Thoracic aorta (tissue), 2 donors: ENCODE measurements at places on chromosomes 3 and 15.

- DNase-seq: no peak
Observed at GRCh38 chr3:119628390-119628789, 30.7 kb downstream of the PLA1A start.

GRCh38 chr3:183449791-183450190 is 21.4 kb upstream of the MCF2L2 start:
- no peak for DNase-seq

DNA sequence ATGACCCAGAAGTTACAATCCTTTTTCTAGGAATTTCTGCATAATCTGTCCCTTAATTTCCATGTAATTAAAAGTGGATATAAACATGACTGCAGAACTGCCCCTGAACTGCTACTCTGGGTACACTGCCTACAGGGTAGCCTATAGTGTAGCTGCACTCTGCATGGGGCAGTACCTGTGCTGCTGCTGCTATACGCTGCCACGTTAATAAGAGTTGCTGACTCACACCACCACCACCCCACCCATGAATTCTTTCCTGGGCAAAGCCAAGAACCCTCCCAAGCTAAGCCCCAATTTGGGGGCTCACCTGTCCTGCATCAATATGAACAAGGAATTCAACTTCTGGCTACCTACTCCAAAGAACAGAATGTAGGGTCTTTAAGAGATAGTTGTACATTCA is 13.9 kb downstream of the HDGFL3 start:
- no peak for DNase-seq

DNA sequence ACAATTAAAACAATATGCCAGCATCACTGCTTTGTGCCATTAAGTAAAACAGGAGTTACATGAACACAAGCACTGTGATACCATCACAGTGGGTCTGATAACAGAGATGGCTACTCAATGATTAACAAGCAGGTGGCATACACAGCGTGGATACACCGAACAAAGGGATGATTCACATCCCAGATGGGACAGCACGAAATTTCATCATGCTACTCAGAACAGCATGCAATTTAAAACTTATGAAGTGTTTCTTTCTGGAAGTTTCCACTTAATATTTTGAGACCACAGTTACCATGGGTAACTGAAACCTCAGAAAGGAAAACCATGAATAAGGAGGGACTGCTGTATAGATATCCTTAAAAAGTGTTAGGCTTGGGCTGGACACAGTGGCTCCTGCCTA is 44.5 kb downstream of the SLC24A1 start:
- DNase-seq: no peak

DNA sequence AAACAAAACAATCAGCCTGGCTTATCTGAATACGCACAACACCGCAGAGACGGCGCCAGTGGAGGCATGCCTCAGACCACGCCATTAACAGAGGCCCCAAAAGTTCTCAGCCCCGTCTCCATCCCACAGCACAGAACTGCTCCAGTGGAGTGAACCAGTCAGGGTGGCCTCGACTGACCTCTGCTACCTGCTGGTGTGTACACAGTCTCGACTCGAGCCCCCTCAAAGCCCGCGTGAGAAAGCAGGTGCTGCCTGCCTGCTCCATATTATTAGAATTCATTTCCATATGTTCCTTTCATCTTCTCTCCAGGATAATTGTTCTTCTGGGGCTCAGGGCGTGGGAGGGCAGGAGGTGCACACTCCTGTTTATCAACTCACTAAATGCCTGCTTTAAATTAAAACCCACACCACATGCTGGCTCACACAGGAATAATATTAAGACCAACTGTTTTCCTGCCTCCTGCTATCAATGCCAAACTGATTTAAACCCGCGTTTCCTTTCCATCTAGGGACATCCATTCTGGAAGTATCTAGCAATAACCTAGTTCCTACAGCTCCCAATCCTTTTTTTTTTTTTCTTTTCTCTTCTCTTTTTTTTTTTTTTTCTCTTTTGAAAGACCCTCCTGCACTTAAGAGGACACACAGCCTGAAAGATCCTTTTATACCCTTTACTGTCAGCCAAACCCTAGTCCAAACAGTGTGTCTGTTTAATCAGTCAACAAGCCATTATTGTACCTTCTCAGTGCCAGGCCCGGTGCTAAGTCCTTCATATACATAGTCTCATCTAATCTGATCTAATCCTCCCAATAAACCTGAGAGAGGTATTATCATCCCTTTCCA is 101.2 kb downstream of the TLE3 start:
- no peak for DNase-seq

DNA sequence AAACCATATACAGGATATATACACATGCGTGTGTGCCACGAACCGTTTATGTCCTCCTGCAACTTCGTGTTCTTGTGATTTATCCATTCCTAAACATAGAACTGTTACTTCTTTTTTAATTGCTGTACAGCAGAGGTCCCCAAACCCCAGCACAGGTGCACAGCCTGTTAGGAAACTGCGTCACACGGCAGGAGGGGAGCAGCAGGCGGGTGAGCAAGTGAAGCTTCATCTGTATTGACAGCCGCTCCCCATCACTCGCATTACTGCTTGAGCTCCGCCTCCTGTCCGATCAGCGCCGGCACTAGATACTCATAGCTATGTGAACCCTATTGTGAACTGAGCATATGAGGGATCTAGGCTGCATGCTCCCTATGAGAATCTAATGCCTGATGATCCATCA is 34.9 kb upstream of the NRROS start:
- no peak for DNase-seq

GRCh38 chr15:72944565-72944964 is 107.7 kb upstream of the NEO1 start:
- DNase-seq: no peak

DNA sequence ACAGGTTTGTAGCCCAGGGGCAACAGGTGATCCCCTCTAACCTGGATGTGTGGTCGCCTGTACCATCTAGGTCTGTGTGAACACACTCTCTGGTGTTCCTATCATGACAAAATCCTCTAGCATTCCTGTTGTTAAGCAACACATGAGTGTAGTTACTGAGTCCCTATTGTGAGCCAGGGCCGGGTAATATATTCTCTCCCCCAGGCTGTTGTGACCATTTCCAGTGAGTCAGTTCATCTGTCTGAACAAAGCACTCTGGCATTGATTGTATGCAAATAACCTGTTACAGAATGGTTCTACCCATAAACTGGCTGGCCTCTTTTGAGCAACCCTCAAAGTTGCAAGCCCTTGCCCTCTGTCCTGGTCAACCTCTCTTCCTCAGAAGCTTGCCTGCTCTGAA is 2.6 kb upstream of the FLNB start:
- DNase-seq: no peak

DNA sequence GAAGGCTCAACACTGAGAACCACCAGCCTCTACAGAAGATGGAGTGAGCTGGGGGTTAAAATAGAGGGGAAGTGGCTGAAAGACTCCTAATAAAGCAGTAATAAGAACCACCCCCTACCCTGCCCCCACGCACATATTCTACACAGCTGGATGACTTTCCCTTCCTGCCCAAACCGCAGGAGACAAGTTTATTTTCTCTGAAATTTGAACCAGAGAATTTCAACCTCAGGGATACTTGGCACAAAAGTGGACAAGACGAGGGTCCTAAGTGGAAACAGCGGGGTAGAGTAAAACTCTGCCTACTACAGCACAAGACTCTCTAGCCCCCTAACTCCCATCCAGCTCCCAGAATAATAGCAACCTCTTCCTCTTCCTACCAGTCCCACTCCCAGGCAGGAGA is 28.4 kb downstream of the USF3 start:
- DNase-seq: no peak

- DNase-seq: no peak
Observed at GRCh38 chr3:37899101-37899707, 37.5 kb downstream of the CTDSPL start.

DNA sequence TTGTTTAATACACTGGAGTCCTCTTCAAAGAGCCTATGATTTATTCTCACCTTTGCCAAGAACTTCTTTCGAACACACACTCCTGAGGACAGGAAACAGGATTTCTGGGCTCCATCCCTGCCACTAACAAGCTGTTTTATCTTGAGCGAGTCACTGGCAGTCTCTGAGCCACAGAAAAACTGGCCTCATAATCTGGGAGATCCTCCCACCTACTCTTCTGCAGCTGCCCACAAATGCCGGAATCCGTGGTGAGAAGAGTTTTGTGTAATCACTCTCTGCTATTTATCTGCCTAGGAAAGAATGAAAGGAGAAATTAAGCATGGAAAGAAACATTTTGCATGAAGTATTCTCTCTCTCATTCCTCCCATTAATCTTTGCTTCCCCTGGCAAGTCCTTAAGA is 172.0 kb upstream of the TRIM42 start:
- no peak for DNase-seq

GRCh38 chr3:106114848-106115247 is 246.0 kb upstream of the CBLB start:
- no peak for DNase-seq

DNA sequence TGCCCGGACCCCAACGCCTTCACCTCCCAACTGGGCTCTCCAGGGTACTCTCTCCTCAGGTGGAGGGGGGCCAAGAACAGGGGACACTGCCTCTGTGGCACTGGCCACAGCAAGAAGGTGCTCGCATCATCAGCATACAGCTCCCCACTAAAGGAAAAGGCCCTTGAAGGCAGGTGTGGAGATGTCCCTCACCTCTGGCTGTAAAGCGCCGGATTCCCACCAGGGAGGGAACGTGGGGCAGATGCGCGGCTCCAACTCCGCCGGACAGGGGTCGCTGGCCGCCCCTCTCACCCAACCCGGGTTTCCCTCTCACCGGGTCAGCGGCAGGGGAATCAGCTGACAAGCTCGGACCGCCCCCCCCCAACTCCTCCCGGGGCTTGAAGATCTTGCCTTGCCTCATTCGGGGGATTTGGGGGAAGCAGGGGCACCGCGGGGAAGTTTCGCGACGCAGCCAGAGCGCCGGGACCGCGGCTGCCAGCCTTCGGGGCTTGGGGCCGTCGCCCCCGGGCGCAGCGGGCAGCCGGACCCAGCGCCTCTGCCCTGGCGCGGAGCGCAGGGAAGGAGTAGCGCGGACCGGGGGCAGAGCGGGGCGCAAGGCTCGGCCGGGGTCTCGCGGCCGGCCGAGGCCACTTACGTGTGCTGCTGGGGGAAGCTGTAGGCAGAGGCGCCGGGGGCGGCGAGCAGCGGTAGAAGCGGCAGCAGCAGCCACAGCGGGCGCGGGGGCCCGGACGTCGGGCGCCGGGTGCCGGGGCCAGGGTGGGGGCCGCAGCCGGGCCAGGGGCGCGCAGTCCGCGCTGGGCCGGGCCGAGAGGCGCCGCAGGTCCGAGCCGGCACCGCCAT is 630 bp downstream of the CACNA2D2 start:
- DNase-seq: no peak
